ENCODE measurements at places on chromosomes 11 and 22.

GRCh38 chr11:65381716-65382032 is 772 bp downstream of the SLC25A45 start:
- no peak for DNase-seq

GRCh38 chr11:61983419-61983818 is 16.0 kb upstream of the FTH1 start:
- DNase-seq: no peak

GRCh38 chr11:102552447-102553194 is 22.1 kb upstream of the MMP7 start:
- no peak for DNase-seq

DNA sequence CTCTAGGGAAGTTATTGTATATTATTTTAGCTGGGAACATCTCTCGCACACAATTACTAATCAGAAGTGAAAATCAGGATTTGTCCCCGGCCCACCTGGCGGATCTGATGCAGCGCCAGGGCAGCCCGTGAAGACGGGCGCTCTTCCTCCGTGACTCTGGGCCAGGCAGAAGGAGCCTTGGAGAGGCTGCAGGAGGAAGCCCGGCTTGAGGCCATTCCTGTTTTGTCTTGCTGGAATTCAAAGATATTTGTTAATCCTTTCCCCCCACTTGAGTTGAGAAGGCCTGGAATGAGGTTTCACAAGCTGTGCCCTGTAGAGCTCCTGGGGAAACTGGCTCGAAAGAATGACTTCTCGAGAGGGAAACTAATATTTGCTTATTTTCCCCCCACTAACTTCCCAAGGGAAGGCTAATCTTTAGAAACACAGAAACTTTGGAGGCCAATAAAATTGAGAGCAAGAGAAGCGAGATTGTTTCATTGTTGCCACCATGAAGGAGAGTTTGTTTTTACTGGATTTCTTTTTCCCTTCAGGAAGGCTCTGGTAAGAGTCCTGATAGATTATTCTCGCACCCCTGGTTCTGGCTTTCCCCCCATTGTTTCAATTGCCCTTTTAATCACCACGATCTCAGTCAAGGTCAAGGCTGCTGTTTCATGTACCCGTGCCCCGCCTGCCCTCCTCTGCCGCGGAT is 92.8 kb upstream of the SEPTIN5 start:
- DNase-seq: no peak

GRCh38 chr22:29299136-29299900 is 7.1 kb upstream of the GAS2L1 start:
- no peak for DNase-seq

DNA sequence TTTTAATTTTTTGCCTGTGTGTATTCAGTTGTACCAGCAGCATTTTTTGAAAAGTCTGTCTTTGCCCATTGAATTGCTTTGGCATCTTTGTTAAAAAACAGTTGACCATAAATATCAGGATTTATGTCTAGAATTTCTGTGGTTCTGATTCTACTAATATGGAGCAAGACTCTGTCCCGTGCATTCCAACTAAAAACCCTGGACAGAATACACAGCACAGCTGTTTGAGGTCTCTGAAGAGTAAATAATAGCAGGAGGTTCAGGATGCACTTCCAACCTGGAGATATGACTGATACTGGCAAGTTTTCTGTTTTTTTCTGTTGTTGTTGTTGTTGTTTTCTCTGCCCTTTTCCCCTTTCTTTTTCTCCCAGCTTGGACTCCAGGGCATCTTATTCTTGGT is 141.9 kb downstream of the TMEM135 start:
- DNase-seq: no peak

- no peak for DNase-seq
Observed at GRCh38 chr22:29840498-29840897, 2.4 kb upstream of the ASCC2 start.

DNA sequence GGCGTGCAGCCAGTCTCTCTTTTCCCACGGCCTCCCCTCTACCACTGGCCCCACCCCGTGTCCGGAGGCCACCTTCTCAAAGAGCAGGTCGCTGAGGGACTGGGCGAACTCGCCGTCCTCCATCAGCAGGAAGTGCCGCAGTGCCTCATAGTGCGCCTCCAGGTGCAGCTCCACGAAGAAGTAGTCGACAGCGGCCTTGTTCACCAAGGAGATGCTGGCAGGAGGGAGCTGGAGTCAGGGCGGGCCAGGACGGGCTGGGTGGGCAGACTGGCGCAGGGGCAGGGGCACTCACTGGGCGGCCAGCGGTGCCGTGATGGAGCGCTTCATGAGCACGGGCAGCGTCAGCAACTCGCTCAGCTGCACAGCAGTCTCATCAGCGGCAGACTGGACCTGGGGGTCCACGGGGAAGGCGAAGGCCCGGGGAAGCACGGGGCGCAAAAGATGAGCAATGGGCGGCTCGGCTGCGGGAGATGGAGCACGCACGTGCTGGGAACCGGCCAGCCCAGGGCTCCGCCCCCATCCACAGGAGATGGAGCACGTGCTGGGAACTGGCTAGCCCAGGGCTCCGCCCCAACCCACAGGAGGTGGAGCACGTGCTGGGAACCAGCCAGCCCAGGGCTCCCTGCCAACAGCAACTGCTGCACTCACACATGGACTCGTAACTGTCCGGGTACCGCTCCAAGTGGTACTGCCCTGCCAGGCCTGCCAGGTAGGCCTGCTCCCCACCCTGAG is 18.4 kb downstream of the SELENOO start:
- peak; percentile 40 for DNase-seq

GRCh38 chr11:130102301-130103249 is 32.9 kb downstream of the APLP2 start:
- no peak for DNase-seq

DNA sequence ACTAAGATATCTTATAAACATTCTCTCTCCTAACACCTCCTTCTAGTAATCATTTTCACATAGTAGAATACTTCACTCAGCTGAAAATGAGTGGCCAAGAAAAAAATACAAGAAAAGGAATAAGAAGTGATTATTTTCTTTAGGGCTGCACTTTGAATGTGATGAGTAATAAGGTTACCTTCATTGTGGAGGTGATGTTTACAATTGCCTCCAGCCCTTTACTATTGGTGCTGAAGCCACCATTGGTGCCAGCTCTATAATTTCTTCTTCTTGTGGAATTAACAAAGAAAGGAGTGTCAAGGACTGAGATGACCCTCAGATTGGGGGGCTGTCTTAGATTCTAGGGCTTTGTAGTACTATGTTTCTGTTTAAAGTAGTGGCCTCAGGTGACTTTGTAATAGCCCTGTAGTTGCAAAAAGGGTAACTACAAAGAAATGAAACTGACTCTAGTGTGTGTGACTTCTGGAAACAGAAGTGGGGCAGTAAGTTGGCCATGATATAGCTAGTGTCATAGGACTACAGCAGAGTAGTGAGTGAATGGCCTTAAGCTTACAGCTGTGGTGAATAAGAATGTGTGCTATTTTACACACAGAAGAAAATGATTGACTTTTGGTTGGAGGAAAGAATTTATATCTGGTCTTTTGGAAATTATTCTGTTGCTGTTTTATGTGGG is 287.2 kb downstream of the TMEM135 start:
- DNase-seq: no peak

DNA sequence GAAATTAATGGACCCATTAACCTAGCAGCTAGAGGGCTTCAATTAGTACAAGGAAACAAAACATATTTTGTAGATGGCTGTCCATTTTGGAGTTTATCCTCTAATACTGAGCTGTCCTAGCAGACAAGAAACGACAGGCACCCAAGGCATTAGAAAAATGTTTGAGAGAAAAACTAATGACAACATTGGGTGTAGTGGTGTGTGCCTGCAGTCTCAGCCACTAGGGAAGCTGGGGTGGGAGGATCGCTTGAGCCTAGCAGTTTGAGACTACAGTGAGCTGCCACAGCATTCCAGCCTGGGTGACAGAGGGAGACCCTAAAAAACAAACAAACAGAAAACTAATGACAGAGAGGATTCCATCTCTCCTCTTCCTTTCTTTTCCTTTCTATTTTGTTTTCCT is 1.5 kb downstream of the A4GALT start:
- DNase-seq: no peak

DNA sequence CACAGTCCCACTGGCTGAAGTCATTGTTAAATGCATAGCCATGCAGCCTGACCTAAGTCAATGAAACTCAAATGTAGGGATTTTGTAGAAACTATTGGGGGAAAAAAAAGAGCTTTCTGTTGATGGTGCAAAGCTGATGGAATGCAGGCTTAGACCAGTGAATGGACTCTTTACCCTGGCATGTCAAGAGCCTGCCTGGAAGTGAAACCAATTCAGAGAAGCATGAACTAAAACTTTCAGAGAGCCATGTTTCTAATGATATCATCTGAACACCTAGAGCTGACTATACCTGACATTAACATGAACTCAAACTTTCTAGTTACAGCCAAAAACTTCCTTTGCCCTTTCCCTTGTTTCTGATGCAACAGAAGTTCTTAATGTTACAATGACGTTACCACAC is 89.0 kb downstream of the APIP start:
- no peak for DNase-seq

- DNase-seq: no peak
Observed at GRCh38 chr22:27601195-27601594, 200.4 kb downstream of the MN1 start.

GRCh38 chr22:50606165-50606945 is 5.8 kb downstream of the MAPK8IP2 start:
- DNase-seq: no peak

DNA sequence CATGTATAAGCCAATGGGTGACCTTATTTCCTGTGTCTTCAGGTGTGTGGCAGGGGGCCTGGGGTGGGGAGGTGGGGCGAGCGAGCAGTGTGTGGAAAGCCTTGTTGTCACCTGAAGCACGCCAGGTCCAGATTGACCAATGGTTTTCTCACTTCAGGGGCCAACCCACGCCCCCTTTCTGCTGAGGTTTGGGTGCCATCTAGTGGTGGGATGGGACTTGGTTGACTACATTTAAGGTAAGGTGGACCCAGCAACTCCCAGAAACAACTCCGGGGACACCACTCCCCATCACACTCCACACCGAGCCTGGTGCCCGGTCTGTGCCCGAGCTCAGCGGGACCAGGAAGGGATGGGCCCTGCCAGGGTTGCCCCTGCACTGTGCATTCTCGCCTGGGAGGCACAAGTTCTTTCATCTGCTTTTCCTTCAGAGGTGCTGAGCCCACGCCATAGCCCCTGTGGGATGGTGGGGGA is 40.0 kb downstream of the TPCN2 start:
- peak; percentile 58 for DNase-seq

- DNase-seq: no peak
Observed at GRCh38 chr22:46198274-46198673, 47.9 kb downstream of the PPARA start.

- no peak for DNase-seq
Observed at GRCh38 chr11:91078221-91078620, 855.4 kb upstream of the CHORDC1 start.

DNA sequence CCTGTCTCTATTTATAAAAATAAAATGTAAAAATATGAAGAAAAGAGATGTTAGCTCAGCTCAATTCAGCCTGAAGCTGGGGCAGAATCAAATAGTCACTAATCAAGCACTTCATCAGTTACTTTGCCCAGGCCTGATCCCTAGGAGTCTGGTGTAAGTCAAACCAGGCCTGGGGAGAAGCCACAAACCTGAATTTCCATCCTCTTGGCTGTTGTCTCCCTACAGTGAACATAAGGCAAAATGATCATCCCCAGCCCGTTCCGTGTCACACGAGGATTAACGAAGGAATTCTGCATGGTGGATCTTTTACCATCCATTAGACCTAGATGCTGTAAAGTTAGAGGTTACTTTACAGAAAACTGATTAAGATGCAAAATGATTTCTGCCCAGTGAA is 6.5 kb upstream of the NAALADL1 start:
- DNase-seq: no peak

DNA sequence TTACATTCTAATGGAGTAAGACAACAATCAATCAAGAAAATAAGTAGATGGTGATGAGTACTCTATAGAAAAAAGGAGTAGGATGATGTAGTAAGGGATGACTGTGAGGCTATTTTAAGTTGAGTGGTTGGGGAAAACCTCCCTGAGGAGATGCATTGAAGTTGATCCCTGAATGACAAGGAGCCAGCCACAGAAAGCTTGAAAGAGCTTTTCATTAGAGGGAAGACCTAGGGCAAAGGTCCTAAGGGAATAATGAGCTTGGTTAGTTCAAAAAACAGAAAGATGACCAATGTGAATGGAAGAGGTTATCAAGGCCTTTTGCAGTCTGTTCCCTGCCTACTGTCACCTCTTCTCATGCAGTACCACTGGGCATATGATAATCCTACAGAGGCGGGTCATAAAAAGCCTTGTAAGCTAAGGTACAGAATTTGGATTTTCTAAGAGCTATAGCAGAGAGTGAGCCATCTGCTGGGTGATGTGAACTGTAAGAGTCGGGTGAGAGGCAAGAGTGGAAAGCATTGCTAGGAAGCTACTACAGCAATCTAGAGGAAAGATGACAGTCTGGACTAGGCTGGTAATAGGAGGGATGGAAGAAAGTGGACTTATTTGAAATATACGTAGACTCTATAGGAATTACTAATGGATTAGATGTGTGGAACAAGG is 3.1 kb downstream of the PPP2R1B start:
- DNase-seq: no peak

- DNase-seq: no peak
Observed at GRCh38 chr11:210803-211180, 3.3 kb downstream of the RIC8A start.
